ENCODE measurements at places on chromosomes 1 and 21.

GRCh38 chr1:55235722-55236121, 20.6 kb upstream of the USP24 start:
- DNase-seq = no peak

- no peak for DNase-seq
Observed at GRCh38 chr21:32246571-32247140, 32.2 kb downstream of the MIS18A start.

GRCh38 chr1:57989877-57990276, 556.6 kb downstream of the OMA1 start:
- DNase-seq = no peak

- DNase-seq = no peak
Observed at GRCh38 chr1:220283625-220284024, 11.4 kb upstream of the RAB3GAP2 start.

GRCh38 chr1:2928366-2929325, 92.6 kb upstream of the ACTRT2 start:
- DNase-seq = no peak

- no peak for DNase-seq
Observed at GRCh38 chr1:234597894-234598293, 12.1 kb downstream of the IRF2BP2 start.

DNA sequence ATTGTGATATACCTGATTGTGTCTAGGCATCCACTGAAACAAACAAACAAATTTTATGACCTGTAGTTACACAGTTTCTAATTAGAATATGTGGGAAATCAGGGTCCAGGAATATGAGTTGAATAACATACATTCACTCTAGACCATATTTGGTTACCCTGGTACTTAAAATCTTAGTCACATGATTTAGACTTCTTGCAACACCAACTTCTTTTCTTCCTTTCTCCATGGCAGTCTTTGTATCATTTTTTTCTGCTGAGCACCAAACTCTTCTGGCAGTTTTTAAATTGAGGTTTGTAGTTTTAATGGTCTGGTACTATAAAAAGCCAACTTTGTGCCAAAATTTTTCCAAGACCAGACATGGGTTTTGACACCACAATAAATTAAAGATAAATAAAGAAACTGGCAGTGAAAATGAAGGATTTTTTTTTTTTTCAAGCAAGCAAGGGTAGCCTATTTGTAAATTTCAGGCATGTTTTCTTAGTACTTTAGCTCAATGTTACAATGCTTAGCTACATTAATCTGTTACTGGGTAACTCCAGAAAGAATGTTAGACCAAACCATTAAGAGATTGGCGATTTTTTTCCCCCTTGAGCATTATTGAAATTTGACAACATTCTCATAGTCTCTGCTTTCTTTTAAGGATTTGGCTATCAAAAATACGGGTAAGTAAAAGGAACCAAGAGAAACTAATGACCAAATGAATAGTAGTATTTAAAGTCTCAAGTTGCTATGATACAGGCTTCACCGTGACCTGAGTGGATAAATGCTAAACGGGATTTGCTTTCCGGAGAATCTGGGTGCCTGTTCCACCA, 108.5 kb downstream of the NFIA start:
- DNase-seq = no peak

DNA sequence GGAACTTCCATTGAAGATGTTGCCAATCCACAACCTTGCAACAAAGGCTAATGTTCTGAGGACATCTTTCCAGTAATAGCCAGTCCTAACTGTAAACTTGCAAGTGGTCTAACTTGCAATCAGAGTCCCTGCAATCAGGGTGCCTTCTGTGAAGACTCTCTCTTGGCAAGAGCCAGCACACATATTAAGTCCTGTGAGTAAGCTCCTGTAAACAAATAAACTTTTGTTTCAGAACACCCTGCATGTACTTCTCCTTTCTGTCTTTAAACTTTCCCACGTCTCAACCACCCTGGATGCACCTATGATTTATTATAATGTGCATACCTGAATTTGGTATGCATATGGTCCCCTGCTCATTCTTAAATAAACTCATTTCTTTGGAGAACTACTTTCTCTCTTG, 9.1 kb downstream of the GBP7 start:
- DNase-seq = no peak

DNA sequence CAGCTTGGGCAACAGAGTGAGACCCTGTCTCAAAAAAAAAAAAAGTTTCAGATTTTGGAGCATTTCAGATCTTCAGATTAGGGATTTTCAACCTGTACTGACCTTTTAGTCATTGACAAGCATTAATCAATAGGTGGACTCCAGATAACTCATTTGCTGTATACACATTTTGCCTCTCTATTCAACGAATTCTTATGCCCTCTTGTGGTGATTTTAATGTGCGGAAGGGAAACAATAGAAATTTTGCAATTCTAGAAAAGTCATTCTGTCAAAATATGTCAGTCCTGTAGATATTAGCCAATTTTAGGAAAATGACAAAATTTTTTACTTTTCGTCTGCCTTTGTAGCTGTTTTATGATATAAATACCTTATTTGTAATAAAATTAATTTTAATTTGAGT, 11.6 kb upstream of the OR2G2 start:
- no peak for DNase-seq

GRCh38 chr1:56835657-56836056, 16.5 kb upstream of the FYB2 start:
- no peak for DNase-seq

DNA sequence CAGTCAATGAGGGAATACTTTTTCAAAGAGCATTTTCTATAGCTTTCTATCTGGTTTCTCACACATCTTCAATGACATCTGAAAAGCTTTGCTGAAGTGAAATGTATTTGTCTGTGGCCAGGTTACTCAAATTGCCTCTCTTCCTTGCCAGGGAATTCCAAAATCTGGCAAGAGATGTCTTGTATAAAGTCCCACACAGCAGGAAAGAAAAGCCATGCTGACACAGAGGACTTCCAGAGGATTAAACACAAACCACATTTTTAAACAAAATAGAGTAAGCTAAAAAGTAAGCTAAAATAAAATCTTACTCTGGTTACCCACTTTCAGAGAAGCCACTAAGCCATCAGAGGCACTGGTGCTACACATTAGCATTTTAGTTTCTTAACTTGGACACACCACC, 93.1 kb upstream of the BCAR3 start:
- no peak for DNase-seq

- no peak for DNase-seq
Observed at GRCh38 chr1:116740746-116741145, 13.5 kb upstream of the CD2 start.

DNA sequence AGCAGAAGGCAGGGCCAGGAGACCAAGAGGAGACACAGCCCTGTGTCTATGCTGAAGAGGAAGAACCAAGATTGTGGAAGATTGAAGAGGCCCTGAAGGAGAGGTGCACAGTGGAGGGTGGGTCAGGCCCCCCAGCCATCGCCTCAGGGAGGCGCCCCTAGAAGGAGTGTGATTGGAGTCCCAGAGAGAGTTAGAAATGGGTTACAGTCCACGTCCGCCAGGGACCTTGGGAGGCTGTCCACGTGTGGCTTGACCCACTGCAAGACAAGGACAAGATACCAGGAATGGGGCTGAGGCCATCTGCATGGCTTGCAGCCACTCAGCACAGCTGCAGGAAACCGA, 375.1 kb downstream of the NPHP4 start:
- no peak for DNase-seq

DNA sequence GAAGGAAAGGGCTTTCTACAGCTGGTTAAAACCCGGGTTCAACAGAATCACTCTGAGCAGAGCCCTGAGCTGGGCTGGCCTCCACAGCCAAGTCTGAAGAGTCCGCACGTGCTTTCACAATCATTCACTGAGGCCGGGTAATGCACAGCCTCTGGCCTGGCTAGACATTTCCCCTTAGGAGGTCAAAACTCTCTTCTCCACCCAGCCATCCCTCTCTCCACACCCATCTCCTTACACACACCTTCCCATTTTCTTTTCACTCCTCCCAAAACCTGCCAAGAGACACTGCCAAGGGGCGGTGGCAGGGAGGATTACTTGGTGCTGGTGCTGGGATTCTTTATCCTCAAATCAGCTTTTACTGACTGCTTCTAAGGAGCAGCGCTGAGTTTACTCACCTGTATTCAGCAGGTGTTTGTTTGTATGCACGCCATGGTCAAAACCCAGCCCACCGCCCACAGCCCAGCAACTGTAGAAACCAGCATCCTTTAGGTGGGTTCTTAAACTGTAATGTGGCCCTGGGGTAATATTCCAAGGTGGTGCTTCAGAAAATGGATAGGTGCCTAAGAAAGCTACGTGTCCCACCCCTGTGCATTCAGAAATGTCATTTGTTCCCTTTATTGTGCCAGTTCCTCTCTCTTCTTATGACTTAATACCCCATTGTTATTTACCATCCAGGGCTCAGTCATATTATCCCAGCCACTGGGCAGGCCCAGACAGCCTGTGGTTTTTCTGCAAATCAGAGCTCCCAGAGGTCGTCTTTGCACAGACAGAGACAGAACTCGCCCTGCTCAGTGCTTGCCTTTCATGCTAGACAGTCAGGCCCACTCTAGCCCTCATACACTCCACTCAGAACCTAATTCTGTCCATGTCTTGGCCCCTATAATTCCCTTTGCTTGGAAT, 80.2 kb downstream of the ADSS2 start:
- no peak for DNase-seq

All from stimulated activated CD8-positive, alpha-beta memory T cell treated with anti-CD3 and anti-CD28 coated beads, Interleukin-15, amount 100 ng/mL, for 4 hours (primary cell).